Inflammatory macrophage treated with lipopolysaccharide for 1 hour (primary cell): ENCODE measurements at places on chromosomes 4 and X.

DNA sequence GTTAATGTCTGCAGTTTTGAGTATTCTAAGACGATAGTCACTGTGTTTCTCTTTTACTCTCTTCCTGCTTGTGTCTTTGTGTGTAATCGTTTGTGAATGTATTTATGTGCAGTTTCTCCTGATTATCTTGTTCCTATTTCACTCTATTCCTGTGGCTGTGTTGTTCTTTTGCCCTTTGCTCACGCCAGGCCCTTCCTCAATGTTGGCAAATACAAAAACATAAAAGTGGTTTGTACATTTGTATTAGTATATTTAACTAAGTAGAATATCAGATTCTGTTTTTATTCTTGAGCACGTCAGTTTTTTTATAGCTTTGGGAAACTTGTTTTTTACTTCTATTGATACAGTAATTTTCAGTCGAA is 107.6 kb upstream of the BMPR1B start:
- DNase-seq, result no peak

- DNase-seq, result no peak
These were observed 12.2 kb downstream of the RGS12 start for GRCh38 chr4:3304831-3305609.

DNA sequence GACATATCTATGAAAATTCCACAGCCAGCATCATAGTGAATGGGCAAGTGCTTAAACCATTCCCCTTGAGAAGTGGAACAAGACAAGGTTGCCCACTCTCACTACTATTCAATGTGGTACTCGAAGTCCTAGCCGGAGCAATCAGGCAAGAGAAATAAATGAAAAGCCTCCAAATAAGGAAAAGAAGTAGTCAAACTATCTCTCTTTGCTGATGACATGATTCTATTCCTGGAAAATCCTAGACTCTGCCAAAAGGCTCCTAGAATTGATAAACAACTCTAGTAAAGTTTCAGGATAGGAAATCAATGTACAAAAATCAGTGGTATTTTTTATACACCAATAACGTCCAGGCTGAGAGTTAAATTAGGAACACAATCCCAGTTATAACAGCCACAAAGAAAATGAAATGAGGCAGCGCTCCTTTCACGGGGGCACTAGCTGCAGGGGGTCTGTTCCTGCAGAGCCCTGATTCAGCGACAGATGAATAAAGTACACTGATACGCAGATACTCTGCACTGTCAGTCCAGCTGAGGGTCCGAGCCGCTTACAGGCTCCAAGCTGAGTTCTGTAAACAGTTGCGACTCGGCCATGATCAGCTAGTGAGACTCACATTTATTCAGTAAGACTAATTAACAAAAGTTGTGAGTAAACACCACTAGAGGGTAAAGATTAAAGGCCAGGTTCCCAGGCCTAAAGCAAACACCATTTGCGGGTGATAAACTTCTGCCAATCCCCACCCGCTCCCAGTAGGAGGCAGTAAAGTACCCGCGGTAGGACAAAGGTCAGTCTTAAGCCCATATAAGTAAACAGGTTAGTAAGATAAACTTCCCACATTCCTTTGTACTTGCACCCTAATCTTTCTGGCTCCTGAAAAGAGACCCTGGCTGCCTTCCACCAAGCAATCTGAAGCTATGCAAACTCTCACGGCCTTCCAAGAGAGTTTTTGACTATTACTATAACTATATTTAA is 290.6 kb upstream of the GRID2 start:
- no peak for DNase-seq

DNA sequence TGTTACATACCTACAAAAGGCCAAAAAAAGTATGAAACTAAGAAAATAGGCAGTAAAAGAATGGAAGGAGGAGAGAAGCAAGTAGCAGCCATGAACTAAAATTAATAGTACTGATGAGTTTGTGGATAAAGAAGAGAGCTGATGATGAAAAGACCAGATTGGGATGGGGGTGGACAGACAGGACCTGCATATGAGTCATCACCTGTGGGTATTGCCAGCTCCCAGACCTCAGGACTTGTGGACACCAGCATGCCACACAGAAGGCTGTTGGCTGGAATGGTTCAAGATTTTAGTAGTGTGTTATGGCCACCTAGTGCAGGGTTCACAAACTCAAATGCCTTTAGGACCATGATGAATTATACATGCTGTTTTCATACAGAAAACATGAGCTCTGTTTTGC is 58.9 kb downstream of the ARX start:
- no peak for DNase-seq

- DNase-seq, result peak; percentile 69
These were observed 16.1 kb upstream of the WAS start for GRCh38 chrX:48667509-48667908.

DNA sequence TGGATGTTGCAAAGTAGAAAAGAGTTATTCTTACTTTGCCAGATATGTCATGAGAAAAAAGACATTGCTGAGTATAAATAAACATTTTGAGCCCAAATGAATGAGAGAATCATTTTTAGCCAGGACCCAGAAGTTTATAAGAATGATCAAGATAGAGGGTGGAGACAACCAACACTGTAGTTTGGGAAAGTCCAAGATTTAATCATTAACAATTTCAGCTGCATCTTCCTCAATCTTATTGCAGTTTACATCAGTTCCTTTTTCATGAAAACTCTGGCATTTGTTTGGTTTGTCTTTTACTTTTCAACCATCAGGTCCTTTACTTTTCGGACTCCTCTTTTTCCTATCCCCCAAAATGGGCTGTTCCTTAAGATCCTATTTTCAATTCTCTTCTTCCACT is 645.9 kb downstream of the ANKRD50 start:
- DNase-seq, result peak; percentile 76

- DNase-seq, result no peak
These were observed 56.9 kb upstream of the INTU start for GRCh38 chr4:127575888-127576287.

DNA sequence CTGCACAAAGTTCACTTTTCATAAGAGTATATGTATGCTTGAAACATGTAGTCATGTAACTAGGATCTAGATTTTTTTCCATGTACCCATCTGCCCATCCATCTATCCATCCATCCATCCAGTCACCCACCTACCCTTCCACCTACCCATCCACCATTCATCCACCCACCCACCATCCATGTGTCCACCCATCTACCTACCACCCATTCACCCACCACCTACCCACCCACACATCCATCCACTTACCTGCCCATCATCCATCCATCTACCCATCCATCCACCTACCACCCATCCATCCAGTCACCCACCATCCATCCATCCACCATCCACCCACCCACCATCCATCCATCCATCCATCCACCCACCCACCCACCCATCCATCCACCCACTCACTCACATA is 121.8 kb upstream of the PSAPL1 start:
- no peak for DNase-seq

DNA sequence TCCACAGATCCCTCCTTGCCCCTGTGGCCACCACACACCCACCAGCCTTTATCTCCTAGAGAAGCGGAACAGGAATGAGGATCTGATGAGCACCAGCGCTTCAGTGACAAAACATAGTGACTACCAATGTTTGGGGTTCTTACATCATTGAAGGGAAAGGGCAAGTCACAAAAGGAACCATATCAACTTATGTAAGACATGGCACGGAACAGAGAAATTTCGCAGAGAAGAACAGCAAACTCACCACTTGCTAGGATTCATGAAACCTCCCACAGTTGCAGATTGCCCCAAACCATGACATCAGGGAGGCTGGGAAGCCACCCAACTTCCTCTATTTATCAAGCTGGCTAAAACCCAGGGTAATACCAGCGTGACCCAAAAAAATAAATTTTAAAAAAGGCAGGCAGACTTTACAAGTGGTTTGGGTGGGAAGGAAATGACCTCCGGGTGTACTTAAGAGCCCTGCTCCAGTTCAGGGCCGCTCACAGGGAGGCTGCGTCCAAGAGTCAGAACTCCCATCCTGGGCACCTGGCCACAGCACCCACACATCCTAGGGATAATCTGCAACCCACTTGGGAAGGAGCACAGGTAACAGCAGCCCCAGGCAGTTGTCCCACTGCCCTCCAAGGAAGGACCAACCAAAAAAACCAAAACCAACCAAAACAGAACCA is 36.0 kb downstream of the ADGRG2 start:
- peak; percentile 81 for DNase-seq

DNA sequence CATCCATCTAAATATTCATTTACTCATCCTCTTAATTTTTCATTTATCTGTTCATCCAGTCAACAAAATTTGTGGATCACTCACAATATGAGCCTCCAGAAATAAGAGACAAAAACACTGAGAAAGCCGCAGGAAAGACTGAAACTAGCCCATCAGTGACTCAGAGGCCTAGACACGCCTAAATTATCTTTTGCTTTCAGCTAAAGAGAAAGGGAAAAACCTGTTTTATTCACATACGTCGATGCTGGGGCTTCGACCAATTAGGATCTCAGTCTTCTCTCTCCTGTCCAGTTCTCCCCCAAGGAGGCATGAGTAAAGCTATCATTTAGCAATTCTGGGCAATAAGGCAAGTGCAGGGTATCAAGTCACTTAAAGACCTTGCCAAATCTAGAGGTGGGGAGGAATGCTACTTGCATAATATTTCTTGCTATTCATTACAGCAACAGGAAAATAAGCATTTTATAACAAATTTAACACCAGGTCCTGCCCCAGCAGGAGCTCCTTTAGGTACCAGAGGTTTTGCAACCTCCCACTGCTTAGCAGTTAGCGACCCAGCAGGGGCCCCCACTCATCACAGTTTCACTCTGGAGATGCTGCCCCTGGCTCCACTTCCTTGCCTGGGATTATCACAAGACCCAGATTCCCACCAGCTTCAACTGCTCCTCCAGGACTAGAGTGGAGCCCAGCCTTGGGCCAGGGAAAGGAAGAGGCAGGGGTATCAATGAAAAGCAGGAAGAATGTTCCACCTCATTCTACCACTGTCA is 30.1 kb upstream of the TMEM154 start:
- no peak for DNase-seq

DNA sequence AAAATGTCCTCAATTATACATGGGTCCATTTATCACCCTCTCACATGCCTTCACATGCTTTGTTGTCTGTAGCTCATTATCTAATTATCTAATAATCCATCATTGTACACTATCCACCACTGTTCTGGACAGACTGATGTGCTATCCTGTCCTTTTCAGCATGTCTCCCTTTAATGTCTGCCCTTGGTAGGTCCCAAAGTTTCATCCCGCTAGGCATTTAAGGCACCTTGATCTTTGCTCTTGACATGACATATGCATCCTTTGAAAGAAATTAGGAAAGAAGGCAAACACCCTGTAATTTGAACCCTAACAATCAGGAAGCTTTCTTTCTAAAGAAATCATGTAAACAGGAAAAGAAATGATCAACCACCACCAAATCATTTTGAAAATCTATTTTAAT is 5.7 kb downstream of the CHST7 start:
- DNase-seq, result no peak

- DNase-seq, result no peak
These were observed 9.5 kb downstream of the PRMT9 start for GRCh38 chr4:147674496-147674895.

DNA sequence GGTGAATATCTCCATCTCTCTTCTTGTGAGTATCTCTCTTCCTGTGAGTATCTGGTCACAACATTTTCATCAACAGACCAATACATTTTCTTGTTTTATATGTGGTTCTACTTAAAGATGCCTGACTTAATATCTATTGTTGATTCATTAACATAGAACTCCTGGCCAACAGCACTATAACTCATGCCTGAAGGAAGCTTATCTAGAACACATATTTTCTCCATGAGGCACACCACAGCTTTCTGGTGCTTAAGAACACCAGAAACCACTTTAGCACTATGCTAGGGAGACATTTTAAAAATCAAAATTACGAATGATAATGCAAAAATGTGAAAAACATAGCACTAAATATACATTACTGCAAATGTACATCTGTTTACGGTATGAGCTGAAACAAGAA is 190.4 kb downstream of the GABRB1 start:
- no peak for DNase-seq

- no peak for DNase-seq
These were observed 90.0 kb downstream of the IGSF1 start for GRCh38 chrX:131199091-131199490.

- no peak for DNase-seq
These were observed 626.8 kb upstream of the GNPDA2 start for GRCh38 chr4:45353161-45353560.

GRCh38 chr4:121252224-121252806 is 88.2 kb upstream of the TNIP3 start:
- DNase-seq, result peak; percentile 90

DNA sequence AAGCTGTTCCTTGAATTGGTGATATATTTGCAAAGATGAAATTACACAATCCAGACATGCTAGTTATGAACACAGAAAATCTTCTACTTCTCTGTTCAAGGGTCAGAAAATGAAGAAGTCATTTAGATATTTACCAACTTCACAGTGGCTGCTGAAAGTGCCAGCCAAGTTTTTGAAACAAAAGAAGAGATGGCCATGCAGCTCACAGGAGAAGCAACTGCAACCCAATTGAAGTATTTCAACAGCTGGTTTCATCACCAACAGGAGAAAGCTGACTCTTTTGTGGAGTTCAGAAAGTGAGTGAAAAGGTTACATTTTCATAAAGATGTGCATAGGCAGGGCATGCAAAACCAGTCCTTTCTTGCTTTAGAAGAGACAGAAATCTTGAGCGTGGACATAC is 70.1 kb upstream of the LSM6 start:
- peak; percentile 93 for DNase-seq

- no peak for DNase-seq
These were observed 216.2 kb downstream of the ADGRA3 start for GRCh38 chr4:22299678-22300077.

DNA sequence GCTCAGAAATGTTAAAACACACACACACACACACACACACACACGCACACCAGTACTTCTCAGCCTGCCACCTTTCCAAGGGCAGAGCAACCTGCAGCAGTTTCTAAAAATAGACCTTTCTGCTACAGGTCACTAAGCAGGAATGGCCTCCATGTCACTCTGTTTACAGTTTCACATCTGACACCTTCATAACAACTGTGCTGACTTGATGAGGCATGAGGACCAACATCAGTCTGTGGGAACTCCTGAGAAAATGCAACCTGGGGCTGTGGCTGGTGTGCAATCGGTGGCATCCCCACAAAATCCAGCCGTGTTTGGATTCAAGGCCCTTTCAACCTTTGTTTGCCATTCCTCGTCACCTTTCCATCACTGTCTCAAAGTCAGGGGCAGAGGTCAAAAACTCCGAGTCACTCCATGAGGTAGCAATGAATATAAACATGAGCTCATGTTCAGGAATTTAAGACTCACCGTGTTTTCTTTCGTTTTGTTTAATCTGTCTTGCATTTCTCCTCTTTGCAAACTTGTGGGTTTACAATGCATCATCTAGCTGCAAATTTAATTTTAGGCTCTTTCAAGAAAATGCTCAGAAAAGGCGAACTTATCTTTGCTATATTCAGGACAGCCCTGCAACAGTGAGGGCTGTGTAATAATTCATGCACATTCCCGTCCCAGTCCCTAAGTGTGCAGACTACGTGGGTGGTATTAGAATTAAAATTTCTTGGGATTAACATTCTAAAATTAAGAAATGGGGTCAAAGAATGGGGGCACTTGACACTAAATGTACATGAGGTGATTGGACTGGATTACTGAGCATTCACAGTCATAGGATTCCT is 135.3 kb downstream of the SHROOM3 start:
- no peak for DNase-seq
